ENCODE measurements at places on chromosomes 6 and 20.
A peak's percentile ranks its signal among the peaks of the same experiment; 100 is the strongest.

DNA sequence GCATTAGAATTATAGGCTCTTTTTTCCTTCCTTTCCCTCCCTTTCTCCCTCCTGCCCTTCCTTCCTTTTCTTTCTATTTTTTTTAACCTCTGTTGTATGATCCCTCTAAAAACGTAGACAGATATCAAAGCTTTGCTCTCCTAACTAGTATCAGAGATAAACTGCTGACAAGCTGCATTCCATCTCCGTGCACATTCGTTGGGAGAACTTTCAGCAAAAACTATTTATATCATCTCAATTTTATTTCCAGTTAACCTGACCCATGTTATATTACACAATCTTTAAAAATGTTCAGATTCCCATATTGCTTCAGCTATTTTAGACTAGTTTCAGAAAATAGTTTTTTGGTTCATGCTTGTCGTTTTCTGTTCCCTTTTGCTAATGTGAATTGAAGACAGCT lies 47.3 kb downstream of the RNF217 start:
- DNase-seq: no peak

DNA sequence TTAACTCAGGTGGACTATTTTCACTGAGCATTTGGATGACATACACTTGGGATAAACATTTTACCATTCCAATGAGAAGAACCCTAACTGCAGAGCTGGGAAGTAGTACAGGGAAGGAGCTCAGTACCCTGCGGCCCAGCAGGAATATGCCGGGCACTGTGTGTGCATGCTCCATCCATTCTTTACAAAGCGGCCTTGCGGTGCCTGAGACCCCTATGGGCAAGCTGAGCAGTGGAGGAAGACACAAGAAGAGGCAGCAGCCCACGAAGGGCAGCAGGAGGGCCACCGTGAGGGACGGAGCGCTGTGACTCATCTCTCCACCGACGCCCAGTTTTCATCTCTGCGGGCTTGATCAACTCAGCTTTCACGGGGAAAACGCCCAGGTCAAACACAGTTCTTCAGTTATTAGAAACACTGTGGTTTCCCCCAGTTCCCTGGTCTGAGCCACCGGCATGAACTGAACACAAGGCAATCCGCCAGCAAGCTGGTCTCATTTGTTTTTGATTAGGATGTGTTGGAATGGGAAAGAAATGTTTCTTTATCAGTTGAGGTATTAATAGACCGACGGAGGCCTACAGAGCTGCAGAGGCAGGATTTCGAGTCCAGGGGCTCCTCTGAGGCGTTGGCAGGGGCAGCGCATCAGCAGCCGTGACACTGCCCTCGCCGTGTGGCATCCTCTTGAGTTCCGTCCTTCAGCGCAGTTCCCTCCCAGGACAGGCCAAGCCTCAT lies 44.9 kb downstream of the IRF4 start:
- DNase-seq: no peak

DNA sequence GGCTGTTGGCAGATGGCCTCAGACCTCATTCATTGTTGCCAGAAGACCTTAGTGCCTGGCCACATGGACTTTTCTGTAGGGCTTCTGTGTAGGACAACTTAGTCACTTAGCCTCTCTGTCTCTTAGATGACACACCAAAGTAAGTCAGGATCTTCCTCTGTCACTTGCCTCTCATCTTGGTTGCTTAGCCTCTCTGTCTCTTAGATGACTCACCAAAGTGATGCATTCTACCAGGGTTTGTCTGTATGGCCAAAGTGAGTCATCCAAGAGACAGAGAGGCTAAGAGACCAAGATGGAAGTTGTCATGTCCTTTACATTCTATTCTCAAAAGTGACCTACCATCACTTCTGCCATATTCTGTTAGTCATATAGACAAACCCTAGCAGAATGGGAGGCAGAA lies 255.9 kb upstream of the DEFB112 start:
- no peak for DNase-seq

DNA sequence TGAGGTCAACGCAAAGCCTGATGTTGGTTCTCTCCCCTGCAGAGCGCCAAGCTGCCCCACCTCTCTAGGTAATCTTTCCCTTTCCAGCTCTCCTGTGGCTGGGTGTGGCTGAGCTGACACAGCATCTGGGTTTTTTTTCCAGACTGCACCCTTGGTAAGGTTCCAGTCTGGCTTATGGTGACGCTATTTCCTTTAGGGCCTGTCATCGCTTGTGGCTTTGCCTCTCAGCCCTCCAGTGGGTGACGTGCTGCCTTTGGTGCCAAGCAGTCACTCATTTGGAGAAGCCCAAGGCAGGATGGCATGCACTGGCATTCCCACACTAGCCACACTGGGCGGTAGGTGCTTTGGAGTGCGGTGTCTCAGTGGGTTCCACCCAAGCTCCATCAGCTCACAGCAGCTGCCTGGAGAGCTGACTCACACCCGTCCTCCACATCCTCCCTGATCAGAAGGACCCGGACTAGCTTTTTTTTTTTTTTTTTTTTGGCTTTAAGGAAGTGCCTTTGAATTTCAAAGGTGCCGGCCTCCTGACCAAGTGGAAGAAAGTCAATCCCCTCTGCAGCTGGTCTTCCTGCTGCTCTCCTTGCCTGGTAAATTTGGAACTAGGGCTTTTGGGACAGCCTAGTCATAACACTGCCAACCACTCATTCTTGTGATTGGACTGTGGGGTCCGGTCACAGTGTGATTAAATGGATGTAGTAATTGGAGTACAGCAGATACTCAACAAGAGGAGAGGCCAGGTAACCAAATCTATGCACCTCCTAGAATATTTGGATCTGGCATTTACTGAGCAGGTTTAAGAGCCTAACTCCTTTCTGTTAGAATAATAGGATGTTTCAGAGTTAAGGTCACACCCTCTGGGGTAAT lies 153.6 kb downstream of the CD83 start:
- peak; percentile 22 for DNase-seq

DNA sequence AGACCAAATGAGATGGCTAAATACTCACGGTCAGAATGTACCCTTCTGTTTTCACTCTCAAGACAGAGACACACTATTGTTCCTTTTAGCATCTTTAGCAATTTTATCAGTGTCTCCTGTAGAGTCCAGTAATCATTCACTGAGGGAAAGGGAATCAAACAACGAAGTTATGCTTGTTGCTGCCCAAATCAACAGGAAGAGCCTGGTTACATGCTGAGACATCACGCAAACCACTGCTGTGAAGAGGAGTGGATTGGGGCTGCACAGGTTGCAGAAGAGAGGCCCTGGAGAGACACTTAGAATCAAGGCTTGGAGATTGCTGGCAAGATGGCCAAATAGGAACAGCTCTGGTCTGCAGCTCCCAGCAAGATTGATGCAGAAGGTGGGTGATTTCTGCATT lies 40.5 kb upstream of the B3GAT2 start:
- no peak for DNase-seq

DNA sequence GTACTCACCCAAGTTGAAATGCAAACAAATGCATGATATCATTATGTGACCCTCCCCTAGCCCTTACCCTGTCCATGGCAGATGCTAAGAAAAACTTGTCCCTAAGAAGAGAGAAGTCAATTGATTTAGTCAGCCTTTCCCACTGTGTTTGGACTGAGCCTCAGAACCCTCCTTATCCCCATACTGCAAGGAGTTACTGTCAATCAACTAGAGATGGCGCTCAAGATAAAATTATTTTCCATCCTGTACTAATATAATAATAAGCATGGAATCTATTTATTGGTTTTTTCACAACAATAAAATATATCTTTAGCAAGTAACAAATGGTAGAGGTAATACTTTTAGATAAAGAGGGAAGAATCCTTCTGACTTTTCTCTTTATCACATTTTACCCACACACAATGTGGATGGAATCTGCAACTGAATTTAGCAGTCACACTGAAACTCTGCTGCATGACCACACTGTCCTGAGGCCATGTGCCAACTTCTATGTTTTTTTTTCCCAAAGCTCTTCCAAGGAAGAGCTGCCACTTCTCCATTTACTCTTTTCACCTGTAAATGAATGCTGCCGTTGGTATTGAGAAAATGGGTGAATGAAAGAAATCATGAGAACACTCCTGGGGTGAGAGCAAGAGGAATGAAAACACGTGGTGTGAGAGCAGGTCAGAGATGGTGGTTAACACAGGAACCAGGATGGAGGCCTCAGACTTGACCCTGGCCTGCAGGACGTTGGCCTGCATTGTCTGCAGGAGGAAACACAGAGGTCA lies 10.5 kb downstream of the NT5E start:
- DNase-seq: no peak

GRCh38 chr20:4661191-4661590 lies 60.5 kb upstream of the PRND start:
- DNase-seq: peak; percentile 59

DNA sequence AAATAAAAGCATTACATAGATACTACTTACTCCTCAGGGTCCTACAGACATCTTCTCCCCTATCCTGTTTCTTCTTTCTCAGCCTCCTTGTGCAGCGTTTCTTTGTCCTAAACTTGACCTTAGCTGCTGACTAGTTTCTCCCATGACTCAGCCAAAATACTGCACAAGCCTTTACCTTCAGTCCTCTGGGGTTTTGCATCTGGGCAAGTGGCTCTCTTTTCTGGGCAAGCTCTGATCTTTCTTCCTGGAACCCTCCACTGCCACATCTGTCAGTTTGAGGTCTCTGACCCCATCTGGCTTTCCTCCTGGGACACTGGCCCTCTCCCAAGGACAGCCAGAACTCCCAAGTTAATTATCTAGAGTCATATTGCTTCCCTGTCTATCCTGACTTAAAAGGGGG lies 838.4 kb downstream of the DHX35 start:
- no peak for DNase-seq

GRCh38 chr20:15616626-15617025 lies 956.6 kb downstream of the KIF16B start:
- no peak for DNase-seq
